ENCODE measurements at places on chromosomes 7 and 10.

- DNase-seq: no peak
Observed at GRCh38 chr7:117705630-117706029, 167.6 kb downstream of the CTTNBP2 start.

- no peak for DNase-seq
Observed at GRCh38 chr10:110694820-110695538, 50.8 kb downstream of the RBM20 start.

GRCh38 chr10:56116684-56117083, 244.4 kb downstream of the ZWINT start:
- no peak for DNase-seq

DNA sequence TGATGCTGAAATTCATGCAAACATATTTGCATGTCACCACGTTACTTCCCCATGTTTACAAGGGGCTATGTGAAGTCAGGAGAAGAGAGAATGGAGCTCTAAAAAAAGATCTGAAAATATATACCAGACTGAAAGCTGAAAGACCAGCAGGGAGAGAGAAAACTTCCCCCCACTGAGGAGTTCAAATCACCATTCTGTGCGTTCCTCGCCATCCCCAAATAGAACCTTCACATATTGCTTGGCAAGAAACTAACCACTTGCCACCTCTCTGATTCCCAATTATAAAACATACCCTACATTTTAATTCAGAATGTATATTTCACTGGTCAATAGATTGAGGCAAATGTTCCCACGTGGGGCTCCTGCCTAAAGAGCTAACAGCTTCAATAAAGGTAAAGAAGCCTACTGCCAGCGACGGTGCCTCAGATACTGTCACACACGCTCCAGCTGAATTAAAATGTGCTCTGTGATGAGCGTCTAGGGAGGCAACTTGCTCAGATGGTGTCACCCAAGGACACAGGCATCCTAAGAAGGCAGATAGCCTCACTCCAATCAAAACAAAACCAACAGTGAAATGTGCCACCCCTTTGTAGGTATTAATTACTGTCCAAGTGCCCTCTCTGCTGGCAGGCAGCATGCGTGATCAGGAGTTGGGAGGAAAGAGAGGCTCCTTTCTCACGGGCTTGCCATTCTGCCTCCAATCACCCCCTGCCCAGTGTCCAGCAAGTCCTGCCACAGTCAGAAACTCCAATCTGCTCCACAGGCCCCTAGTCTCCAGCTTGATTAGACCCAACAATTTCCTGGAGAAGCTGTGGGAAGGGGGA, 298.2 kb downstream of the GRID1 start:
- no peak for DNase-seq

- no peak for DNase-seq
Observed at GRCh38 chr10:53361281-53361680, 588.7 kb upstream of the MBL2 start.

DNA sequence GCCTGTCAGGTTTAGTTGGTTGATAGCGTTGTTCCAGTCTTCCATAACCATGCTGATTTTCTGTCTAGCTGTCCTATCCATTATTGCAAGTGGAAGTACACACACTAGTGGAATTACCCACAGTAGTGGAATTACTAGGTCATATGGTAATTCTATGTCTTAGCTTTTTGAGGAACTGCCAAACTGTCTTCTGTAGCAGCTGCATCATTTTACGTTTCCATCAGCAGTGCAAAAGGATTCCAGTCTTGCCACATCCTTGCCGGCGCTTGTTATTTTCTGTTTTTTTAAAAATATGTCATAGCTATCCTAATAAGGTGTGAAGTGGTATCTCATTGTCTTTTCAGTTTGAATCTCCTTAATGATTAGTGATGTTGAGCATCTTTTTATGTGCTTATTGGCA, 17.2 kb upstream of the RHBDD2 start:
- no peak for DNase-seq

GRCh38 chr10:71831646-71832552, 19.2 kb downstream of the PSAP start:
- DNase-seq: no peak

GRCh38 chr7:27095897-27096767, at the start of gene HOXA1:
Gene HOXA1 (minus strand): TSS chr7:27096000. CDS start chr7:27095912, 88 bp downstream.
- peak; percentile 96 for DNase-seq

DNA sequence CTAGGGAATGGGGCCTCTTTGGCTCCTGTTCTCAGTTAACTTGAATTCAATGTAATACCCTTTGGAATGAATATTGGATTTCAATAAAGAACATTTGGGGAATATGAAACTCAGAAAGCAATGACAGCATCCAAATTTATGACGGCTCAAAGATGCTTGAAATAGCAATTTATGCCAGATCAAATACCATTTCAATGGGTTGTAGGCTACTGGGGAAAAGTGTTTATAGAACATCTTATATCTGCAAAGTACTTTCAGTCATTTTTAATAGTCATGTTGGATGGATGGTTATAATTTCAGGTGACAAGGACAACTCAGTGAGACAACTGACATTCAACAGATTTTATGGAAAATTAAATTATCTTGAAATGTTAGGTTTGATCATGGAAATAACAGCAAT, 772.7 kb downstream of the PHTF2 start:
- DNase-seq: no peak

DNA sequence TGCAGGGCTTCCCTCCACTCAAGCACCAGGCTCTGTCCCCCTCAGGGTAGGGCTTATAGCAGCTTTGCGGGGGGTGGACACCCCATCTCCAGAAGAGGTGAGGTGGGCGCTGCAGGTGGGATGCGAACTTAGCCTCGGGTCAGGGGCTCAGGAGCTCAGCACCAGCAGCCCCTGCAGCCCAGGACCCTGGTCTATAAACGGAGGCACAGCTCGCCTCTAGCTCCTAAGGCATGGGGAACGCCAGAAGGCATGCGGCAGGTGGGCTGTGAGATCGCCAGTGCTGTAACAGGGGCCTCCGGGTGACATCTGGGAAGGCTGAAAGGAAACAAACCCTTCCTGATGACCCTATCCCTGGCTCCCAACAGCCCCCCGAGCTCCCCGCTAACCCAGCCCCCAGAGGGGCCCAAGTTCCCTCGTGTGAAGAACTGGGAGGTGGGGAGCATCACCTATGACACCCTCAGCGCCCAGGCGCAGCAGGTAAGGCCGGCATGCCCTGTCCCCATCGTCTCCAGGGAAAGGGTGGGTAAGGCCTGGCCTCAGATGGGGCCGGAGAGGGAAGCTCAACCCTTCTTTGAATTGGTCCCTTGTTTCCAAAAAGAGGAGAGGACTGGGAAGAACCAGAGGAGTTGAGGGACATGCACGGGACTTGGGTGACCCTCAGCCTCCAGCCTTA, 4.2 kb downstream of the NOS3 start:
- DNase-seq: no peak

GRCh38 chr10:123381224-123381623, 227.0 kb downstream of the BUB3 start:
- DNase-seq: peak; percentile 10

- DNase-seq: no peak
Observed at GRCh38 chr7:16270844-16271243, 150.5 kb downstream of the CRPPA start.

DNA sequence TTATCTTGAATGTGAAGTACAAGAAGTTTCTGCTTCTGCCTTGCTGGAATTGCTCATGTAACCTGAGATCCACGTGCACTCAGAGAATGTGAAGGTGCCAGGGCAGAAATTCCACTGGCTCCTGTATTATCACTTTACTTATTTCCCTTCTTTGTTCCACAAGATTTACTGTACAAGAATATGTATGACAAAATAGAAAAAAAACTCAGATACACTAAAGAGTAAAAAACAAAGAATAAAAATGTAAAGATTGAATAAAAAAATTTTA, 43.0 kb downstream of the PLCE1 start:
- DNase-seq: no peak

DNA sequence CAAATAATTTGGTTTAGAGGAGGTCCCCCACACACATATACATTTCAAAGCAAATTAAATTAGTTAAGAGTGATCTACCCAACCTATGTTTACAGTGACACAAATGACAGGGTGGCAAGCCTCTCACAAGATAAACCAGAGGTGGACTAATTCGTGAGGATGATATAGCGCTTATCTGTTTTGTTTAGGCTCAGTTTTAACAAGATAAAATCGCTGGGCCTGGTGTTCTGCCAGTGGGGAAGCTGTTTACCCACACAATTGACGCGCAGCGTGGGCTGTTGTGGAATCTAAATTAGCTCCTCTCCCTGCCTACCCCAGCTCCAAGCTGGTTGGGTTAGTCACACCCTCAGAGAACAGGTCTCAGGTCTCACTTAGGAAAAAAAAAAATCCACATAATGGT, 16.7 kb upstream of the PLXNA4 start:
- DNase-seq: no peak

Data from urothelium cell line (cell line).